T-cell (primary cell): ENCODE measurements at places on chromosomes 7 and 10. TPM values are rescaled to one million over a fixed set of nuclear protein-coding genes. Genes with fewer than 3 reads are reported as not detected.

- DNase-seq, result no peak
Measured at GRCh38 chr10:53166325-53166724, 393.7 kb upstream of the MBL2 start.

DNA sequence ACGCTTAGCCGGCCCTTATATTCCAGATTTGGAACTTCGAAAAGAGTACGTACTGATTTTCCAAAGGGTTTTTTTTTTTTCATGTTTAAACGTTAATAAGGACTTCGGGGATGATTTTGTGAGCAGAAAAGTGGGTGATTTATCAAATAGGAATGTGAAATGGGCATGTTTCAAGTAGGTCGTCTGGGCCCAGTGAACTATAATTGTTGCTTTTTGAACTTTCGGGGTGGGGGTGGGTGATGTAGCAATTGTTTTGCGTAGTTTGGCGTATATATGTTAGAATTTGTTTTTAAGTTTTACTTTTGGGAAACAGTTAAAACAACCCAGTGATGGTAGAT is 299 bp upstream of the PBLD start:
- no peak for DNase-seq

DNA sequence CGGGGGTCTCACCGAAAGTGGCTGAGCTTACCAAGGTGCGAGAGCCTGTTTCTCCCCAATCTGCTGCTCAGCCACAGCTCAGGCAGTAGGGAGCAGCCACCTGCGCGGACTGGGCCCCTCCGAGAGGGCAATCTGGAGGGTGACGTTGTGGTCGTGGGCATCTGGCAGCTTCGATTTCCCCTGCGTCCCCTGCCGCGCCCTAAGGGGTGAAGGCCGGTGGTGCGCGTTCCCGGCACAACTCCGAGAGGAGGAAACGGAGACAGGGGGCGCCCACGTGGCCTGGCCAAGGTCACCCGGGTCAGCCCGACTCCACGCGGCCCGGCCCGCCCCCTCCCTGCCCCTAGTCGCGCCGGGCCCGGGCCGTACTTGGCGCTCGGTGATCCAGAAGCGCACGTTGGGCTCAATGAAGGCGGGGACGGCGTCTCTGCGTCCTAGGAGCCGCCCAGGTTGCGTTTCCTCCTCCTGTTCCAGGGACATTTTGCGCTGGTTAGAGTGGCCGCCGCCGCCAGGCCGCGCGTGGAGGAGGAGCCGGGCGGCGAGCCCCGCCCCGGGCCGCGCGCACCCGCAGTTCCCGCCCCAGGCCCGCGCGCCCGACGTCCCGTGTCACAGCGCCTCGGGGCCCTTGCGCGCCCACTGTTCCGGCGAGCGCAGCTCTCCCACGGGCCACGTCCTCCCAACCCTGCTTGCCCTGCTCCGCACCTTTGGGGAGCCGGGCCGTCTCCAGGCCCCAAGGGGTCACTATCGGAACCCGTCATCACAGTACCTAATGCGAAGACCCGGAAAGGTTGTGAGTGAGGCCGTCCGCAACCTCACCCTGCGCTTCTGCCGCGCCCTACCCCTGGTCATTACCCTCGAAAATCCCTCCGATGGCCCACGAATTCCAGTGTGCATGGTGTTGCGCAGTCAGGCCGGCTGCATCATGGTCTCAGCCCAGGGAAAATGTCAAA is at the start of gene SFXN4:
TSS of gene SFXN4 (minus strand) at position 544 of the 947 bp plus-strand sequence. CDS start at position 477, 67 bp downstream.
- DNase-seq, result peak; percentile 79

DNA sequence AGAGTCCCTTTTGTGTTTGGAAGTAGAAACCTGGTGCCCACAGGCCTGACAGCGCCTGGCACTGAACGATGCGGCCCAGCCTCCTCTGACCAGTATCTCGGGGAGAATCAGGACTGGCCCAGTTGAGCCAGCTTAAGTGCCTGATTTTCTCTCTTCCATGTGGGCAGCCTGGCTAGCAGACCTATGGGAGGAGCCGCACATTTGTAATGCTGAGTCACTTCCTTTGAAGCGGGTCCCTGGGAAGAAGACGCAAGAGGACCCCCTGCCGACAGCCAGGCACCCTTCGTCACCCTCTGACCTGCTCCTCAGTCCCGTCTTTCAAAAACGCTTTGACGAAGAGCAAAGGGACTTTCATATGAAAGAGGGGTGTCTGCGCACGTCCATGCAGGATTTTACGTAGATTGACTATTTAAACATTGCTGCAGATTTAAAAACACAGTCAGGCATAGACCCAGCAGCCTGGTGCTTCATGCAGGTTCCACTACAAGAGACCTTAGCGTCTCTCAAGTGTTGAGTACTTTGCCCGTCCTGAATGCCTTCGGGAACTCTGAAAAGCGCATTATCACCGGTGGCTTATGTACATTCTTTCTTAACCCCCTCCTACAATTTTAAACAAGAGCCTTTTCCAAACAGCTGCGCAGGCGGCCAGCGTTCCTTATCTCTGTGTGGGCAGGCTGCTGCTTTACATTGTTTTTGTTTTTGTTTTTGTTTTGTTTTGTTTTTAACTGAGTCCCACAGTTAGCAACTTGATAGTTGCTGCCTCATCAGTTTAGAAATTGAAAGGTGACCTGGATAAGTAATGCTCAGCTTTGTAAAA is 36.5 kb upstream of the AP5Z1 start:
- DNase-seq, result no peak

DNA sequence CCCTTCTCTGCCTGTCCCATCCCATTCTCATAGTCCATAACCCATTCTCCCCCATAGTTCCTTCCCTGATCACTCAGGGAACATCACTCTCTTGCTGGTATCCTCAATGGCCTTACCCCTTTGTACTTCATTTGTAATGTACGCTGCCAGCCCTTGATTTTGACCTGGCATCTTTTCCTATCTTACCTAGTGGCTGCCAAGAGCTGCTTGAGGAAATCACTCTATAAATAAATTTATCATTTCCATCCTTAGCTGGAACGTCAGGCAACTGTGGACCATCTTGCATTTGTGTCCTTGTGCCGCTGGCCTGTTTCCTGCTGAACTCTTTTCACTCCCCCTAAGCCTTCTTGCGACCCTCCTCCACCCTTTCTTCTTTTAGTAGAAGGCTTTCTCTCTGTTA is 14.0 kb downstream of the CDK14 start:
- DNase-seq, result no peak

GRCh38 chr10:126349101-126349500 is 39.2 kb downstream of the ADAM12 start:
- DNase-seq, result no peak

DNA sequence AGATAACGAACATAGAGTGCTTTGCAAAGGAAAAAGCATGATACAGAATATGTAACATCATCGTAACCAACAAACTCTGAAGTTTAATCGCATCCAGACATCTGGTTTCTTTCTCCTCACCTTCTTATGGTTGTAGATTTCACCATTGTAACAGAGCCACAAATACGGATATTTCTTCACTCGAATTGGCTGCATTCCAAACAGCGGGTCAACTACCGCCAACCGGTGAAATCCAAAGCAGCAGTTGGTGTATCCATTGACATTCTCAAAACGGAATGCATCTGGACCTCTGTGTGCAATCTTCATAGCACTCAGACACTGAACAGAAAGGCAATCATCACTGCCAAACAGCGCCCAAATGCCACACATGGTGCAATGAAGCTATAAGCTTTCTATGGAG is 3.4 kb downstream of the ASNS start:
- no peak for DNase-seq

DNA sequence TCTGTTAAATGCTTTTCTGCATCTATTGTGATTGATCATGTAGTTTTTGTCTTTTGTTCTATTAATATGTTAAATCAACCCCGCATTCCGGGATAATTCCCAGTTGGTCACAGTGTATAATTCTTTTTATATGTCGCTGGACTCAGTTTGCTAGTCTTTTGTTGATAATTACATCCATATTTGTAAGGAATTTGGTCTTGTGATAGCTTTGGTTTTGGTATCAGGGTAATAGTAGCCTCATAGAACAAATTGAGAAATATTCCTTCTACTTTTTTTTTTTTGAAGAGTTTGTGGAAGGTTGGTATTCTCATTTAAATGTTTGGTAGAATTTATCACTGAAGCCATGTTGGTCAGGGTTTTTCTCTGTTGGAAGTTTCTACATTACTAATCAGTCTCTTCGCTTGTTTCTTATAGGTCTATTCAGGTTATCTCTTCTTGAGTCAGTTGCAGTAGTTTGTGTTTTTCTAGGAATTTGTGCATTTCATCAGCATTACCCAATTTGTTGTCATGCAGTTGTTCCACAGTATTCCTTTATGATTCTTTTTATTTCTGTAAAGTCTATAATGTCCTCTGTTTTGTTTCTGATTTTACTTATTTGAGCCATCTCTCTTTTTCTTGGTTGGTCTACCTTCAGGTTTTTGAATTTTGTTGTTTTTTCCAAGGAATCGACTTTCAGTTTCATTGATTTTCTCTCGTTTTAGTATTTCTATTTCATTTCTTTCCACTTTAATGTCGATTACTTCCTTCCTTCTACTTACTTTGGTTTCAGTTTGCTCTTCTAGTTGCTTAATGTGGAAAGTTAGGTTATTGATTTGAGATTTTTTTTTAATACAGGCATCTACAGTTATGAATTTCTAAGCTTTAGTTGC is 64.6 kb upstream of the GJD4 start:
- no peak for DNase-seq

GRCh38 chr7:116576350-116577319 is 51.8 kb downstream of the CAV1 start:
- no peak for DNase-seq

- DNase-seq, result no peak
Measured at GRCh38 chr7:45053401-45053800, 35.4 kb downstream of the NACAD start.

GRCh38 chr7:93941945-93942344 is 20.4 kb downstream of the GNG11 start:
- no peak for DNase-seq

GRCh38 chr7:26590709-26591108 is 273.7 kb downstream of the SKAP2 start:
- no peak for DNase-seq

GRCh38 chr10:61172182-61172926 is 228.4 kb upstream of the RHOBTB1 start:
- no peak for DNase-seq

- DNase-seq, result no peak
Measured at GRCh38 chr7:45258533-45259226, 101.1 kb downstream of the RAMP3 start.

- peak; percentile 47 for DNase-seq
Measured at GRCh38 chr10:32207544-32207943, 139.4 kb downstream of the EPC1 start.

DNA sequence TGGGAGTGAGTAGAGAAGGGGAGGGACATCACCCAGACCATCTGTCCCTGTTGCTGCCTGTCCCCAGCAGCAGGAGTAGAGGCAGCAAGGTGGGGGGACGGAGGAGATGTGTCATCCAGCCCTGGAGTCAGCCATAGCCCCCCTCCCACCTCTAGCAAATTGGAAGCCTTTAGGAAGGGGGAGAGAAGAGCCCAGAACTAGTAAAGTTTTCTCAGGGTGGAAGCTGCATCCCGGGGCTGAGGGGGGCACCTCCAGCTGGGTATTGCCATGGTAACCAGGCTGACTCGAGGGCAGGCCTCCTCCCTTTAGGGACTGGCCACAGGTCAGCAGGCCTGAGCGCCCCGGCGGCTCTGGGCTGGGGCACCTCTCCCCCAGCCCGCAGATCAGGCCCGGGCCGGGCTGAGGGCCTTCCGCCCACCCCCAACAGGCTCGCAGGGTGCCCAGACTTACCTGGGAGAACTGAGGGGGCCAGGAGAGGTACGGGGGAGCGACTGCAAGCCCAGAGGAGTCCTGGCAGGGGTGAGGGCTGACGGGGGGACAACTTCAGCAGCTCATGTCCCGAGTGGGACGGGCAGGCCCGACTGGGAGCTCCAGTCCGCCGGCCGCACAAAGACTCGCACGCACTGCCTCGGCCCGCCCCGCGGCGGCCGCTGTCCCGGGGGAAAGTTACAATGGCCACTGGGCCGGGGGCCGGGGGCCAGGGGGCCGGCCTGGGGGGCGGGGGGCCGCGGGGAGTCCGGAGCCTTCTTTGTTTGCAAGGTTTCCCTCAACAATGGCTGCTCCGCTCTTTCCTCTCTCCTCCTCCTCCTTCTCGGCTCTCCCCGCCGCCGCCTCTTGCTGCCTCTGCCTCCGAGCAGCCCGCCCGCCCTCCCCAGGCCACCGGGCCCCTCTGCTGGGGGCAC is 6.0 kb downstream of the LDB1 start:
- no peak for DNase-seq

DNA sequence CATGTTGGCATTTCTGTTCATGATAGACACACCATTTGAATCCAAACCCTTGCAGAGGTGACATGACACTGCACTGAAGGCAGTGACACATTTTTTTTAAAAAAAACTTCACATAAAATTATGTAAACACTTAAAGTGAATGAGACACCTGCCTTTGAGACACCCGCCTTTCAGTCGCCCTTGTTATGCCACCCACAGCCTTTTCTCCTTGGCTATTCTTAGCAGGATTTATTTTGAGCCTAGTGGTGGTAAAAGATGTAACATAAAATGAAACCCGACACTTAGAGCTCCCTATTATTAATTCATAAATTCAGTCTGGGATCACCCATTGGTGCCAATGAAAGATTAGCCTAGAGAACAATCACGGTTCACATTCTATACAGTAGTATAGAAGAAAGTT is 161.3 kb downstream of the DYNC1I1 start:
- no peak for DNase-seq

ADRB1 gene
- total RNA-seq, result 0.09 TPM

CDHR3 gene
- 18.5 TPM for total RNA-seq

RAMP3 gene
- not detected for total RNA-seq

PRSS2 gene
- total RNA-seq, result 47.1 TPM

PBLD gene
- 1.9 TPM for total RNA-seq

STEAP1B gene
- 0.44 TPM for total RNA-seq

ANKRD61 gene
- not detected for total RNA-seq

TAS2R40 gene
- not detected for total RNA-seq

SAMD9 gene
- 42.2 TPM for total RNA-seq
